ENCODE measurements at places on chromosomes 4 and X.

GRCh38 chrX:38341442-38341841 lies 11.0 kb upstream of the OTC start:
- H3K4me3 ChIP-seq = no peak overlapping the region
- no peak overlapping the region for H3K27ac ChIP-seq
- H3K36me3 ChIP-seq = no peaks in the 10 kb centered on the region
- no peak for DNase-seq

GRCh38 chr4:187141101-187141500 lies 417.4 kb upstream of the FAT1 start:
- no peaks in the 10 kb centered on the region for H3K4me1 ChIP-seq
- H3K27ac ChIP-seq = no peak overlapping the region
- H3K36me3 ChIP-seq = no peaks in the 10 kb centered on the region
- H3K4me3 ChIP-seq = no peak overlapping the region
- no peak for DNase-seq
- H3K27me3 ChIP-seq = no peaks in the 10 kb centered on the region

- peak overlapping the region; percentile 15 for H3K4me3 ChIP-seq
- no peak for DNase-seq
- H3K36me3 ChIP-seq = no peaks in the 10 kb centered on the region
- H3K27me3 ChIP-seq = no peaks in the 10 kb centered on the region
- peak overlapping the region; percentile 87 for H3K27ac ChIP-seq
Measured at GRCh38 chr4:48337731-48338130, 3.6 kb upstream of the SLAIN2 start.

DNA sequence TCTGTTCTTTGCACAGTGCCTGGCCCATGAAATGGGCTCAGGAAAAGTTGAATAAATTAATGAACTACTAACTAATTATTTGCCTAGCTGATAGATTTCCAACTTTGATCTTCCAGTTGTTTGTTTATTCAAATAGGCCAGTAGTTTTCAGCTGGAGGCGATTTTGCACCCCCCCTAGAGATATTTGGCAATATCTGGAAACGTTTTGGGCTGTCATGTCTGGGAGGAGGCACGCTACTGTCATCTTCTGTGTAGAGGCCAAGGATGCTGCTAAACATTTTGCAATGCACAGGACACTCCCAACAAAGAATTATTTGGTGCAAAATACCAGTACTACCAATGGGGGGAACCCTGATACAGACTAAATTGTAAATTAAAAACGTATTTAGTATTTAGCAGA lies 81.9 kb downstream of the VCX2 start:
- H3K4me1 ChIP-seq = peaks cover 13% of the 10 kb centered on the region
- H3K27me3 ChIP-seq = peaks cover 3% of the 10 kb centered on the region

GRCh38 chr4:3190549-3190948 lies 58.4 kb upstream of the MSANTD1 start:
- no peak overlapping the region for H3K4me3 ChIP-seq
- H3K36me3 ChIP-seq = peaks cover 18% of the 10 kb centered on the region
- no peak overlapping the region for H3K27ac ChIP-seq
- H3K4me1 ChIP-seq = peaks cover 9% of the 10 kb centered on the region

DNA sequence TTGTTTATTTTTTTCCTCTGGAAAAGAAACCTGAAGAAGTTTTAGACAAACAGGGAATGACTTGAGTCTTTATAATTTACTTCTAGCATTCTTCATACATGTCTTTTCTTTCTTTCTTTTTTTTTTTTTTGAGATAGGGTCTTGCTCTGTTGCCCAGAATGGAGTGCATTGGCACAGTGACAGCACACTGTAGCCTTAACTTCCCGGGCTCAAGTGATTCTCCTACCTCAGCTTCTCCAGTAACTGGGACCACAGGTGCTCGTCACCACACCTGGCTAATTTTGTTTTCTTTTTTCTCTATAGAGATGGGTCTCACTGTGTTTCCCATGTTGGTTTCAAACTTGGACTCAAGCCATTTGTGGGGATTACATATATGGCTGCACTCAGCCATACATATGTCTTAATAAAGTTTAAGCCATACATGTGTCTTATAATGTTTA lies 71.8 kb downstream of the RAPGEF2 start:
- DNase-seq = no peak
- no peak overlapping the region for H3K4me3 ChIP-seq
- H3K4me1 ChIP-seq = peaks cover 49% of the 10 kb centered on the region
- peak overlapping the region; percentile 76 for H3K27ac ChIP-seq
- no peaks in the 10 kb centered on the region for H3K27me3 ChIP-seq

GRCh38 chr4:5055411-5055810 lies 4.1 kb downstream of the STK32B start:
- no peak overlapping the region for H3K27ac ChIP-seq
- H3K4me3 ChIP-seq = no peak overlapping the region
- no peak for DNase-seq
- H3K36me3 ChIP-seq = no peaks in the 10 kb centered on the region

Data from type B pancreatic cell (in vitro differentiated cells).